RKO (cell line): ENCODE measurements at places on chromosomes 13 and 19.

DNA sequence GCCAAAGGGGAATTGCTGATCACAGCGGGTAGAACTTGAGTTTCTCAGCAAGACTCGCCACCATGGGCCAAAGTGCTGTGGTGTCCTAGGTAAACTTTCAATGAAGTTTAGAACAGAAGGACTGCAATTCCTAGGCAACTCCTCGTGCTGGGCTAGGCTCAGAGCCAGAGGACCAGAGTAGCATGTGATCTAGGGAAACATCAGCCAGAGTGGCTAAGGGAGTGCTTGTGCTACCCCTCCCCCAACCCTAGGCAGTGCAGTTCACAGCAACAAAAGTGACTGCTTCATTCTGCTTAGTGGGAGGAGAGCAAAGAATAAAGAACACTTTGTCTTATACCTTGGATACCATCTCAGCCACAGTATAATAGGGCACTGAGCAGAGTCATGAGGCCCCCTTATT, 1658.6 kb upstream of the MIR17HG start:
- DNase-seq: no peak

DNA sequence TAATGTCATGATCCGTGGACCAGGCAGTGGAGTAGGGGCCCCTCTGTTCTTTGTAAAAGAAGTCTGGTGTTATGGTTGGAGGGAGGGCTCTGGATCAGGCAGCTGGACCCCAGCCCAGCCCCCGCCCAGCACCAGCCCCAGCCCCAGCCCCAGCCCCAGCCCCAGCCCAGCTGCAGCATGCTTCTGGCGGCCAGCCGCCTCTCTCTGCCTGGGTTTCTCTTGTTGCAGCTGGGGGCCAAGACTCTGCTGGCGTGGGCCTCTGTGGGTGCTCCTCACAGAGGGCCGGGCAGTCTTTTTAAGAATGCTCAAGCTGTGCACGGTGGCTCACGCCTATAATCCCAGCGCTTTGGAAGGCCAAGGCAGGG, 17.9 kb downstream of the DOT1L start:
- no peak for DNase-seq

- DNase-seq: no peak
Observed at GRCh38 chr19:35246466-35247092, 2.2 kb upstream of the LSR start.

DNA sequence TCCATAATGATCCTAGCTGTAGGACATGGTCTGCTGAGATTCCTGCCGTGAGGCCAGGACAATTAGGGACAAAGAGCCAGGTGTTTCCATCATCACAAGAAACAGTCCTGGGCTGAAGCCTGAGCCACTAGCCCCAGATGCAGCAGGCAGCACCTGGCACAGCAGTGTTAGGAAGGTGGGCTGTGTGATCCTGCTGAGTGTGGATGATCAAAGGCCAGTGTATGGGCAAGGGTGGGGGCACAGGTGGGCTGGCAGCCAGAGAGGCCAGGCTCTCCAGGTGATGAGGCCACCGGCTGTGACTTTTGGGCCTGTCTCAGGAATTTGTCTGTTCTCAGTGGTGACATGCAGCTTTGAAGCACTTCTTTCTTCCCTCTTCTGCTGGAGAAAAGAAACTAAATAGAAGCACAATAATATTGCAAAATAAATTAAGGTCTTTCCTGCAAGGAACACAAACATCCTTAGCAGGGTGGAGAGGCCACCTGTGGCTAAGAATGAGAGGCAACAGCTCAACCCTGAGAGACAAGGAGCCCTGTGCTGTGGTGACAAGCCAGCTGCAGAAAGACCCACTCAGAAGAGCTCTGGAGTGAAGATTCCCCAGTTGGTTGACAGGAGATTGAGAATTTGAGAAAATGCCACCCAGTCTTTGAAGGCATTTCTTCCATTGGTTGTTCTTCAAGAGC, 127.6 kb downstream of the KATNAL1 start:
- no peak for DNase-seq

DNA sequence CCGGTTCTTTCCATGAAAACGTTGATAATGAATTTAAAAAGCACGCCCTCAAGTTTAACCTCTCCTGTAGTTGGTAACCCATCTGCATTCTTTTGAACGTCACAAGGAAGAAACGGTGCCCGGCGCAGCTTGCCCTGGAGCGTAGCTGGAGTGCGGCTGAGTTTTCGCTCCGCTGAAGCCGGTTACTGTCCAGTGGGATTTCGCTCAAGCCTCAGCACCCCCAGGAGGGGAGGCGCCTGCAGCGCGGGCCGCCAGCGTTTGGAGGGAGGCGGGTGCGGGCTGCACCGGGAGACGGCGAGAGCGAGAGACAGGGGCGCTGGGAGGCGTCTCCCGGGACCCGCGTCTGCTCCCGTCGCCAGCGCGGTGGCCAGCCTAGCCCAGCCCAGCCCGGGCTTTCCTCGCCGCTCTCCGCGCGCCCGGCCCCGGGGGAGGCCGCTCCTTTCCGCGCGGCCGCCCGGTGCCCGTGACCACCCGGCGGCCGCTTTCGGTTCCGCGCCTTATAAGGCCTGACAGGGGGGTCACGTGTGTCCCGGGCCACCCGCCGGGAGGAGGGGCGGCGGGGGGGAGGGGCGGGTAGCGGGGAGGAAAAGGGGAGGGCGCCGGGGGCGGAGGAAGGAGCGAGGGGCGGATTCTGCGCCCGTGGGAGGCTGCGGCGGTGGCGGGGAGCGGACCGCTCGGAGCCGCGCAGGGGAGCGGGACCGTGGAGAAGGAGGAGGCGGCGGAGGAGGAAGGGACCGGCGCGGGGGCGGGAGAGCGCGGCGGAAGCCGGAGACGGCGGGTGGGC, 8.3 kb upstream of the DGKH start:
- peak; percentile 80 for DNase-seq
